ENCODE measurements at places on chromosomes 1 and 21.

GRCh38 chr1:55446351-55446750, 231.2 kb upstream of the USP24 start:
- DNase-seq, result no peak

DNA sequence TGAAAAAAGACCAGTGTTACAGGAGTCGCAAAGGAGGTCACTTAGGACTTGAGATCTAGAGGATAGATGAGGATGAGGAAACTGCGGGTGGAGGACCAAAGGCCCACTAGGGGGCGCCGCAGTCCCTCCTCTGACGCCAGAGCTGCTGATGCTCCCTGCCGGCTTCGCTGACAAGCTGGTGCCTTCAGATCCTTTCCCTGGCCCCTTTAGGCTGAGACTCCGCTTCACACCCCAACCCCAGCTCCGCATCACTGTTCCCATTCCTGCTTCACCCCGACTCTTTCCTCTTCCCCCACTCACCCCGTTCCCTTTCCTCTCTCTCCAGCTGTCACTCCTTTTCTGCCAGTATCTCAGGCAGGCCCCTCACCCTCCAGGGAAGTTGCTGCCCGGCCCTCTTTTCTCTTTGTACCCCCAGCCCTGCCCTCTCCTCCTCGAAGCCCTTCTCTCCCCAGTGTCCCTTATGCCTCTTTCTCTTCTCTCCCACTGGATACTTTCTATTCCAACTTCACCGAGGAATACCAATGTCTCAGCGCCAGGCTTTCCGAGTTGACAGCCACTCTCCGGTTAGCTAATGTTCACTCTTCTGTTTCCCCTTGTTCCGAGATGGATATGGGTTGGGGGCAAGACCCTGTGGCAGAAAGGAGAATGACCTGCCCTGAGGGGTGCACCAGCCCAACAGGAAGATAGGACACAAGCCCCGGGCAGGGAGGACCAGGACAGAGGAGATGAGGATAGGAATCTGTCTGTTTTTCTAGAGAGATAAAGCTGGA, 4.5 kb downstream of the KCNJ9 start:
- DNase-seq, result no peak

DNA sequence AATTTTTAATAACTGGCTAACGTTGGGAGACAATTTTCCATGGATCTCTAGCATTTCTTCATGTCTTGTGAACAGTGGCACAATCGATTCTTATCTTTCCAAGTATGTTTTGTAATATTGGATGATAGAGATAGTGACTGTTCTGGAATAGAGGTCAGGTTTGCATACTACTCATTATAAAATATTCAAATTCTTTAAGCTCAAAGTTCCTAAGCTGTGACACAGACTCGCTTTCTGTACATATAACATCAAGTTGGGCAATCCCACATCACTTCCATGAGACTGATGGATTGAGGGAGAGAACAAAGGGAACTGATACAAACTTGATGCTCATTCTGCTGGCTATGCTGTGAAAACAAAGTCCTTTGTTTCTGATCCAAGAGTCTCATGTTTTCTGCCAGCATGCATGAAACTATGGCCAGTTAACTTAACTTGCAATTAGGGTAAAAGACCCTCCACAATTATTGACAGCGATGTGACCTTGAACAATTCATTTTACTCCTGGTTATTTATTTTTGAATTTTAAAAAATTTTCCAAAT, 392.4 kb downstream of the TTLL7 start:
- DNase-seq, result no peak

DNA sequence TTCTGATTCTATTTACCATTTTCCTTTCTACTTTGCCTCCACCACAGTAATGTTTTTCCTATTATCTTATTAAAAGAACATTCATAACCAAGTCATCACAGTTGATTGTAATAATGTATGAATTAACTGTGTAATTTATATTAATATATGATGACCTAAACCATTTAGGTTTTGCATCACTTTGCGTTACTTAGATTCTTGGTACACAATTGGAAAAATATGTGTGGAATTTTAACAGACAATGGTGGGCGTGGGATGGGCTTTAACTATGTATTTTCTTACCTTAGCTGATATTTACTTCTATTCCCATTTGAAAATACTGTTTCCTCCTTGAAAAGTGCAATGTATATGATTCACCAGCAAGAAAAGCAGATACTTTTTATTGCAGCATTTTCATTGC, 3.6 kb downstream of the KRTAP21-3 start:
- no peak for DNase-seq

DNA sequence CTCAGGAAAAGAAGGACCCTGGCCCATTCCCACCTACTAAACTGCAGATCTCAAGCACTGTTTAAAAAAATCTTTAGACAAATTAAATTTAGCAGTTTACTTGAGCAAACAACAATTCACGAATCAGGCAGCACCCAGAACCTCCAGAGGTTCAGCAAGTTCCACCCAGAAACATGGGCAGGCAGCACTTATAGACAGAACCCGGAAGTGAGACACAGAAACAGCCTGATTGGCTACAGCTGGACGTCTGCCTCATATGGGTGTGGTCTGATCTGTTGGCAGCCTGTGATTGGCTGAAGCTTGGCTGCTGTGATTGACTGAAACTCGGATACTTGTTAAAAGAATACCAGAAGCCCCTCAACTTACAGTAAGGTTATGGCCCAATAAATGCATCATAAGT, 34.7 kb upstream of the COL6A2 start:
- no peak for DNase-seq

DNA sequence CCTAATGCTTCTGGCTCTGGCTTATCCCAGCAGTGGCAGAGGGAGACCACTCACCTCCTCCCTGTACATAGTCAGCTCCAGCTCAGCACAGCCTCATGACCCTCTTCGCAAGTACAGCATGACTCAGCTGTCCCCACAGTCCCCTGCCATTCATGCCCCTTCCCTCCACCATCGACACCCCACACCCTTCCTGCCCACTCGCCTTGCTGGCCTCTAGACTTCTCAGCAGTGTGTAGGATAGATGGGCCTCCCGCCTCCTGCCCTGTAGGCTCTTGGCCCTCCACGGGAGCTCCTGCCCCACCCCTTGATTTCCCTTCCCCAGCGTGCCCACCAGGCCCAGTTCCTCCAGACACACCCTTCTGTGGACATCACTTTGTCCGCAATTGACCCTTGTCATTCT, 9.8 kb downstream of the NPR1 start:
- no peak for DNase-seq

- no peak for DNase-seq
These were observed 328.5 kb downstream of the TBX15 start for GRCh38 chr1:118659646-118660045.

GRCh38 chr1:31576201-31576669, at the start of gene TINAGL1:
TSS of gene TINAGL1 (plus strand) at chr1:31576515. CDS start at chr1:31577149, 634 bp downstream.
- peak; percentile 74 for DNase-seq

DNA sequence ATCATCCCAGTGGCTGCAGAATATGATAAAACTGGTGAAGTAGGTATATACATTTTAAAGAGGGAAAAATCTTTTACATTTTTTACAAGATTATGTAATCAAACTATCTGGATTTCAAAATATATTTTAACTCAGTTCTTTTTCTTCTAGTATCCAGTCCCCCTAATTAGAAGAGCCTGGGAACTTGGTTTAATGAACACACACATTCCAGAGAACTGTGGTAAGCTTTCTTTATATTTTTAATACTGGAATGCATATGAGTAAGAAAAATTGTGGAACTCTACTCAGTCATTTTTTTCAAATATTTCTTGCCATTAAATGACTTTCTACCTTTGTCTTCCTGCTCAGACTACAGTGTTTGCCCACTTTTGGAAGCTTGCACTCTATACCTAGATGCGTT, 8.2 kb downstream of the ACADM start:
- DNase-seq, result no peak

GRCh38 chr1:178916448-178917174, 45.7 kb upstream of the ANGPTL1 start:
- no peak for DNase-seq

GRCh38 chr1:67863637-67864036, 30.4 kb upstream of the GNG12 start:
- DNase-seq, result no peak

- DNase-seq, result no peak
These were observed 4.7 kb downstream of the C1orf174 start for GRCh38 chr1:3895279-3895950.

GRCh38 chr1:231613419-231614349, 12.9 kb upstream of the DISC1 start:
- DNase-seq, result no peak

DNA sequence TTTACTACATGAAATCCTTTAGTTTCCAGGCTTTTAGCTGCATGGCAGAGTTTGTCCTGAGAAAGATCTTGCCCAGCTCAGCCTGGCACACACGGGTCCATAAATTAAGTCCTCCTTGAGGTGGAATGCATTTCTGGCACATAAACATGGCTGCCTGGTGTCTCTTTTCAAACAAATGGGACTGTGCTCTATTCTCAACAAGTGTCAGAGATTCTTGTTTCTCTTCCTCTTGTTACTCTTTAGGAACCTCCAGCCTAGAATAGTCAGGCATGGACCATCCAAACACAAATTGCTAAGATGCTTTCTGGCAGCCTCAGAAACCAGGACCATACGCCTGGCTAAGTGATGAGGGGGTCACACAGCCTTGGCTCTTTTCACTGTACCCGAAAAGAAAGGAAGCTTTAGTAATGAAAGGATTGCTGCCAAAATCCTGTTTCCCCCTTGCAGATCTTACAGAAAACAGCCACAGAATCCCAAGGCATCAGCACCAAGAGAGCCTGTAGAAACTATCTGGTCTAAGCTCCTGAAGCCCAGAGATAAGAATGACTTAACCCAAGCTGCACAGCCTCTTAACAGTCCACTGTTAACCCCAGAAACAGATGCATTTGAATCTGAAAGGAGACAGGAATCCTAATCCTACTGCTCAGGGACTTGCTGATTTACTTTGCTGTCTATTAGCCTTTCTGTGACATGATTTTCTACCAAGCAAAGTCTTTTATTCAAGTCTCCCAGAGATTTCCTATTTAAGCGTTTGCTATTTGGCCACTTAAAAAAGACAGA, 31.9 kb upstream of the NRDC start:
- DNase-seq, result no peak

DNA sequence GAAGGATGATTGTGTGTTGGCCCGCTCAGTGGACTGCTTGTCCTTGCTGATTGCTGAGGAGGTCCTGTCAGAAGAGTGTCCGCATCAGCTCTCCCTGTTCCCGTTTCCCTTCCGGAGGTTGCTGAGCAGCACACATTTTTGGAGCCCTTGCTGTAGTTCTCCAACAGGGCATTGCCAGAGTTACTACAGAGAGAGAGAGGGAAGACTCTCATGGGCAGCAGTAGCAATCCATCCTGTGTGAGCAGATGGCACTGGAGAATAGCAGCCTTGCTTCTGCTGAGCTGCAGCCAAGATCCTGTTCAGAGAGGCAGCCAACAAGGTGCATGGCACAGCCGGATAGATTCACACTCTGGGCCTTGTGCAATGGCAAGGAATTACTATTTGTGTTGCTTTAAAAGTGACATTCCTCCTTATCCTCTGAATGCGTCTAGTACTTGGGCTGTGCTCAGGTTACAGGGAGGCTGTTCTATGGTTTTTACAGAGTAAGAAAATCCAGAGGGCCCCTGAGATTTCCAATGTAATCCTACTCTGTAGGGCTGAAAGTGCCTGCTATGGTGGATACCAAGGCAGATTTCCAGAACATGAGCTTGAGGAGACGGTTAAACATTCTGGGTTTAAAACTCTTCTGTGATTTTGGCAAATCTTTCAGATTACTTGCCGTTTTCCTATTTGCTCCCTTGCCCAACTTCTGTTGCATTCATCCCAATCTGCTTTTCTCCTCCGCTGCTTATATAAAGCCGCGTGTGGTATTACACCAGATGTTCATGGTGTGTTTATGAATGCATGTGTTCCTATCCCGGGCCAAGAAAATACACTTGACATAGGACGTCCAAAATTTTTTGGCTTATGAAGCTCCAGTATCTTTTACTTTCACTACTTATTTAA, 27.4 kb downstream of the AK4 start:
- no peak for DNase-seq

- peak; percentile 72 for DNase-seq
These were observed 391 bp upstream of the KIAA1614 start for GRCh38 chr1:180912211-180912800.

Measured in coronary artery (tissue), 2 donors.